Fibroblast of skin of right biceps (primary cell): ENCODE measurements at places on chromosomes 1 and 21.

DNA sequence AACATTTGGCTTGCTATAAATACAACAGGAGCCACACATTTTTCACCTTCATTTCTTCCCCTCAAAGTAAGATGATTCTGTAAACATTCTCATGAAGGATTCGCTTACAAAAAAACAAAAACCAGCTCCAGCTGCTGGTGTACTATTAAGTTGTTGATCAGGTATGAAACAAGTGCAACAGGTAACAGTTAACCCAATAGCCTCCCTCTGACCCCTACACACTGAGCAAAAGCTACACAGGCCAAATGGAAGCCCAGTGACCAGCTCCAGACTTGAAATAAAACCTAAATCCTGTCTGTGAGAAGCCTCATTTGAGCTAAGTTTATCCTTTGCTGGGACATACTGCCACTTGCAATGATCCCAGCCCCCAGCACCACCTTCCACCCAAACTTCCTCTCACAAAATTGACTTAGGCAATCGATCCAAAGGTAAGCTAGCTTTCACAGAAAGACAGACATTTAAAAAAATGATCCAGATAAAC is 991 bp downstream of the TIAM1 start:
- DNase-seq = no peak

DNA sequence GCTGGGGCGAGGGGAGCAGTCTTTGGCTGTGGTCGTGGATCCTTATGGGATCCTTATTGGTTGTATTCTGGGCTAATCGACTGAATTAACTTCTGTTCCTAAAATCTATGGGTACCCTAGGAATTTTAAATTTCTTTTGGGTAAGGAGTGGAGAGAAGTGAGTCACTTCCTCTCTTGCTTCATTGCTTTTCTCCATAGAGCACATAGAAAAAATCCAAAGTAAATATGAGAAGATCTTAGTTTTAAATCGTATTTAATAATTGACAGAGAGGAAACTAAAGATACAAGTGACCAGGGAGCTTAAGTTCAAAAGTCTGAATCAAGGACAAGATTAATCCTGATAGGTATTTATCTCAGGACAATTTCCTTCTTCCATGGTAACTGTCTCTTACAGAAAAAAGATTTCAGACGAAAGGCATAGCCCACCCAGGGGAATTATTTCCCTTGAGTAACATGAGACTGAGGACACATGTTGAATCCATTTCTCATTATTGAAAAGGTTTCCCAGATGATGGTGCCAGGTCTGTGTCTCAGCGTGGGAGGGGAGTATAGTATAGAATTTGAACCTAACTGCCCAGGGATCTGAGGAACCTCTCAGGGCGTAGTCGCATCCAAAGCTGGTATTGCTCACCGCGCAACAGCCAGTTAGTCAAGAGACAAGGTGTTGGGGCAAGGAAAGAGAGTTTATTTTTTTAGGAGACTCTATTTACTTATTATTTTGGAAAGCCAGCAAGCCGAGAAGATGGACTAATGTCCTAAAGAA is 28.7 kb upstream of the FASLG start:
- DNase-seq = no peak

DNA sequence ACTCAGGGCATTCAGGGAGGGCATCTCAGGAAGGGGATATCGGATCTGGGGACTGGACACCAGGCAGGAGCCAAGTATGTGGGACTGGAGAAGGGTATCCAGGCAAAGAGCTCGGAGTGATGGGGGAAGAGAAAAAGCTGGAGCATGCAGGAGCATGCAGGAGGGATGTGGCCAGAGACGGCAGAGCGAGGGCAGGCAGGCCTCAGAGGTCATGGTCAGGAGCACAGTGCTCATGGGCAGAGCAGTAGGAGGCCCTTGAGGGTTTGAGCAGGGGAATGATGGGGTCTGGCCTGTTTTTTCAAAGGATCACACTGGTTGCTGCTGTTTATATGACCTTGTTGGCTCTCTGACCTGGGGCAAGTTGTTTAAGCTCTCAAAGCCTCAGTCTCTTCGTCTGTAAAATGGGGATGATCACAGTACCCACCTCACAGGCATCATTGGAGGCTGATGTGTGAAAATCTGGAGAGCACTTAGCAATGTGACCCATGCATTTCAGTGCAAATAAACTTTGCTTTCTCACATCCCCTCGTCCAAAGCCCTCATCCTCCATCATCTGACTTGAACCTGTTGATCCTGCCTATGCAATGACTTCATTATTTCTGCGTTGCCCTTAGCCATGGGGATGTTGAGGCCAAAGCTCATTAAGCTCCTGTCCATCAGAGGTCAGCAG is 273.1 kb downstream of the MATN1 start:
- DNase-seq = no peak

GRCh38 chr1:247211339-247211738 is 39.5 kb upstream of the ZNF124 start:
- no peak for DNase-seq

- DNase-seq = no peak
Measured at GRCh38 chr1:98002288-98002687, 81.5 kb upstream of the DPYD start.

GRCh38 chr1:153608742-153609584 is 4.0 kb downstream of the S100A16 start:
- peak; percentile 93 for DNase-seq

GRCh38 chr1:107198561-107198960 is 57.7 kb downstream of the NTNG1 start:
- DNase-seq = no peak

GRCh38 chr1:18516473-18516872 is 35.7 kb downstream of the KLHDC7A start:
- DNase-seq = no peak

- no peak for DNase-seq
Measured at GRCh38 chr1:233629305-233629935, 15.5 kb downstream of the KCNK1 start.

DNA sequence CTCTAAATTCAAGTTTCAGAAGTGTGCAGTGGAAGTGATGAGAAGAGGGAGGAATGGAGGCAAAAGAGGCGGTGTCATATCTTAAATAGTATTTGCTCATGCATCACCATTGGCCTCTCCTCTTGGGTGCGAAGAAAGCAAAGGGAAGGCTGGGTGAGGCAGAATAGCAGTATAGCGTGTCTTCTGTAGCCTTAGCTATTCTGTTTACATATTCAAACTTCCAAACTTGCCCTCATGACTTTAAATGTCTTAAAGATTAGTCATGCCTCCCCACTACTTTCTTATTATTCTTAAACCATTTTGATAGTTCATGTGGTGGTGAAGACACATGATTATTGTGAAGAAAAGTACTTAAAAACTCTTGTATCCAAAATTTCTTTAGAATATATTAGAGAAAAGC is 104.6 kb upstream of the TENT5C start:
- DNase-seq = peak; percentile 44

DNA sequence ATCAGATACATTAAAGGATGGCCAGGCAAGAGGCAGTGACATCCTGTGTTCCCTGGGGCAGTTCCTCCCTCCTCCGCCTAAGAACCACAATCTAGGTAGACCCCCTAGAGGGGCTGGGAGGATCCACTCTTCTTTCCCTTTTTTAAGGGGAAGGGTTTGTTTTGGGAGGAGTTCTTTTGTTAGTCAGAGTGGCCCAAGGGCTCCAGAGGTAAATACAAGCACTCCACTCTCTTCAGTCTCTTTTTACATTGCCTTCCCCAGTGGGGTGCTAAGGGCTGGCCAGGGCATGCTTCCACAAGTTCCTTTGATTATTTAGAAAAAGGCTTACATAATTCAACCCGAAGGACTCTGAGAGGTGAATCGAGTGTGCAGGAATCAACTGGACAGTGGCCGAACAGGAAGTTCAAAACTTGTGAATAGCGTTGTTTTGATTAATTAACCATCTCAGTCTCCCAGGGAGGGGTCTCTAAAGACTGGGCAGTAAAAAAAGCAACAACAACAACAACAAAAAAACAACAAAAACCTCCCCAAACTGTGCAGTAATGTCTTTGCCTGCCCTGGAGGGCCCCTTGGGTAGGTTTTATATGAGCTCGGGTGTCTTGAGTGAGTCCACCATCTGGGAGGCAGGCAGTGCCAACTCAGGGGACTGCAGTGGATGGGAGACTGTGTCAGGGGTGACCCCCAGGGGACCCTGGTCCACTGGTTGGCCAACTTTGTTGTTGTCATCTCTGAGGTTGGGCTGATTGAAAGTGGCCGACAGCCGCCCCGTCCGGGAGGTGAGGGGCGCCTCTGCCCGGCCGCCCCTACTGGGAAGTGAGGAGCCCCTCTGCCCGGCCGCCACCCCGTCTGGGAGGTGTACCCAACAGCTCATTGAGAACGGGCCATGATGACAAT is 33.2 kb upstream of the ENO1 start:
- DNase-seq = no peak

GRCh38 chr1:202130816-202131522 is 8.3 kb downstream of the GPR37L1 start:
- DNase-seq = no peak

GRCh38 chr1:15188678-15189077 is 35.1 kb downstream of the TMEM51 start:
- DNase-seq = no peak

- no peak for DNase-seq
Measured at GRCh38 chr1:5690898-5691297, 301.3 kb downstream of the NPHP4 start.

GRCh38 chr1:175520186-175520585 is 223.2 kb downstream of the TNR start:
- DNase-seq = no peak

DNA sequence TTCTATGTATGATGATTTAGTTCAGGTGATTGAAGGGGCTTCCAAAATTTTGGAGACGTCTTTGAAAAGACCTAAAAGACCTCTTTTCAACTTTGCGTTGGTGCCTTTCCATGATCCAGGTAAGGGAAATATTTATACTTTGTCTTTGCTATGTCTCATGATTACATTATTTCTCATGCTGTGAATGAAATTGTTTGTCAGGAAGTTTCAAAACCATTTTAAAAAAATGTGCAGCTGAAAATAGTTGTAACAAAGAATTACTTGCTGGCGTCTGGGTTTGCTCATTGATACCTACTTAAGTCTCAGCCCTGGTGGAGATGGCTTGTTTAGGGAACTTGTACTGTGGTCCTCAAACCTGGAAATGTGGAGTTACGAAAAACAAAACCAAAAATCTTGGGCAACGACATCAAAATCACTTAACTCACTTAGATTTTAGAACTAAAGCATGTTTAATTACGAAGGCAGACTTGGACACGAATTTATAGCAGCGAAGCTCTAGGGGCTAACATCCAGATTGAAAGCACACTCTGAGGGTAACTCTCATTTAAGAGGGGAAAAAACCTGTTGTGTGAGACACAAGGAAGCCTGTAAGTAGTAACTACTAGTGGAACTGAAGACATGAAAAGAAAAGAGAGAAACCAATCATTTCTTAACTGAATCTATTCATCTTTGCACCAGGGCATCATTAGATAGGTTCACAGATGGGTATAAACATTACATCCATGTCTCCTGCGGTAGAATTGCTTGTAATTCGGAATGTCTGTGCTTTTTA is 924 bp downstream of the HMCN1 start:
- no peak for DNase-seq

DNA sequence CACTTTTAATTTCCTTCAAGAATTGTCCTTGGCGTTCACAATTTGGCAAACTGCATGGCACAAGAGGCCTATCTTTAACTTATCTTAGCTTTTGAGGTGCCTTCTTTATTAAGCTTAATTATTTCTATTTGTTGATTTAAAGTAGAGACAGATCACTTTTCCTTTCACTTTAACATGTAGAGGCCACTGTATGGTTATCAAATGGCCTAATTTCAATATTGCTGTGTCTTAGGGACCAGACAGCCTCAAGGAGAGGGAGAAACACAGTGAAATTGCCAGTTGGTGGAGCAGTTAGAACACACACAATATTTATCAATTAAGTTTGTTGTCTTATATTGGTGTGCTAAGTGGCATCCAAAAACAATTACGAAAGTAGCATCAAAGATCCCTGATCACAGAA is 1013.9 kb downstream of the KCNT2 start:
- DNase-seq = no peak

DNA sequence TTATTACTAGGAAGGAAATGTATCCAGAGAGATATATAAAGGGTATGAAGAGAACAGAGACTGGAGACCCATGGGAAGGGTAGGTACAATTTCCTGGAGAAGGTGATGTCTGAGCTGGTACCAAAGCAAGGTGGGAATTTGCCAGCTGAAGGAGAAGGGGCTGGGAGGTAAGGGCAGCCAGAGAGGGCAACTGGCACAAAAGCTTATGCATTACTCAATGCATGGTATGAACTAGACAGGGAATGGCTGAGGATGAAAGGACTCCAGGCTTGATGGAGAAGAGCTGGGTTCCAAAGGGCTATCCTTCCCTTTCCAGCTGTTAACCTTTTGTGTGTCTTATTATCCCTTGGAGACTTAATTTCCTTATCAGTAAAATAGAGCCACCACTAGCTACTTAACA is 113.6 kb upstream of the GADD45A start:
- DNase-seq = no peak

DNA sequence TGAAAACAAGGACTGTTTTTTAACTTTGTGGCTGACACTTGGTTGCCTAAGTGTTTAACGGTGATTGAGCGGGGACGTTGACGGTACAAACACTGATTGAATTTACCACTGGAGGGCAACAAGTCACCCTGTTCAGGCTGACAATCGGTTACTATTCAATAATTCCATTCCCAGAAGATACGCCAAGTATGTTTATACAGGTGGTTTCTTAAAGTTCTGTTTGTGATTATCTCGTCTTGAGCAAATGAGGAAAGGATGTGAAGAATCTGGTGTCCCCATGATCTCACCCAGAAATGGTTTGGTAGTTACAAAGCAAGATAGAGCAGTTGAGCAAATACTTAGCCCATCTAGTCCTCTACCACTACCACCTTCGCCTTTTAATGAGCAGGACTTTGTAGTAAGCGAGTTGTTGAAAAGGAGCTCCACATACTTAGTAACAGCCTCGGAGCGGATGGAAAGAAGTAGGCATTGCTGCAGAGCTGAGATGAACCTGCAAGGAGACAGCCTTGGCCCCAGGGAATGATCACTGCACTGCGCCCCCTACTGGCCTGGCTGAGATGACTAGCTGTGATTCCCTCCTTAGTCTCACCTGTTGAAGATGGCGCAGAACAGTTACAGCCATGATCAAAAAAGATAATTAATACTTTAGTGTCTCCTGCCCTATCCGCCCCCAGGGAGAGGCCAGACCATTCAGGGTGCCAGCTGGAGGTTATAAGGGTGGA is 36.3 kb downstream of the IFNAR1 start:
- peak; percentile 75 for DNase-seq

DNA sequence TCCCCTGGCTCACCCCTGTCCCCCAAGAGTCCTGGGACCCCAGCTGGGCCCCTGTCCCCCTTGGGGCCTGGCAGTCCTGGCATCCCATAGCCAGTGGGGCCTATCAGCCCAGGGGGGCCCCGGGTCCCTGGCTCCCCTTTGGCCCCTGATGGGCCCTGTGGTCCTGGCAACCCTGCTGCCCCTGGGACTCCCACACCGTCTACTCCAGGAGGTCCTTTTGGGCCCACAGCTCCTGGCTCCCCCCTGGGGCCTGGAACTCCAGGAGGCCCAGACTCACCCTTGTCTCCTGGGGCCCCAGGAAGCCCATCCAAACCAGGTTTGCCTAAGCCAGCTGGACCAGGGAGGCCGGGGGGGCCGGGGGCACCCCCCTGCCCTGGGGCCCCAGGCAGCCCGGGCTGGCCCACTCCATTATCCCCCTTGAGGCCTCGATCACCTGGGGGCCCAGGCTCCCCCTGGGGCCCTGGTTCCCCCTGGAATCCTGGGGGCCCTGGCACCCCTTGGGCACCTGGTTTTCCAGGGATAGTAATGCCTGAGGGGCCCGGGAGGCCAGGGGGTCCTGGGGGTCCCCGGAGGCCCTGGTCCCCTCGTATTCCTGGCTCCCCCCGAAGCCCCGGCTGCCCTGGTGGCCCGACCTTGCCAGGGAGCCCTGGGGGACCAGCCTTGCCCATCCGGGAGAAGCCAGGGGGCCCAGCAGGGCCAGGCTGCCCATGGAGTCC is 10.1 kb downstream of the ADPRS start:
- DNase-seq = no peak
